ENCODE measurements at places on chromosomes 6 and 20. TPM values are rescaled to one million over a fixed set of nuclear protein-coding genes. Genes with fewer than 3 reads are reported as not detected.

Gene GPLD1
- total RNA-seq, result 58.6 TPM

Gene SYCP2L
- total RNA-seq, result not detected

Gene NOTCH4
- 8.9 TPM for total RNA-seq

Gene SIGLEC1
- total RNA-seq, result 0.42 TPM

Gene SLC17A2
- not detected for total RNA-seq

Gene DSE
- 50.4 TPM for total RNA-seq

Gene ADIG
- total RNA-seq, result not detected

DNA sequence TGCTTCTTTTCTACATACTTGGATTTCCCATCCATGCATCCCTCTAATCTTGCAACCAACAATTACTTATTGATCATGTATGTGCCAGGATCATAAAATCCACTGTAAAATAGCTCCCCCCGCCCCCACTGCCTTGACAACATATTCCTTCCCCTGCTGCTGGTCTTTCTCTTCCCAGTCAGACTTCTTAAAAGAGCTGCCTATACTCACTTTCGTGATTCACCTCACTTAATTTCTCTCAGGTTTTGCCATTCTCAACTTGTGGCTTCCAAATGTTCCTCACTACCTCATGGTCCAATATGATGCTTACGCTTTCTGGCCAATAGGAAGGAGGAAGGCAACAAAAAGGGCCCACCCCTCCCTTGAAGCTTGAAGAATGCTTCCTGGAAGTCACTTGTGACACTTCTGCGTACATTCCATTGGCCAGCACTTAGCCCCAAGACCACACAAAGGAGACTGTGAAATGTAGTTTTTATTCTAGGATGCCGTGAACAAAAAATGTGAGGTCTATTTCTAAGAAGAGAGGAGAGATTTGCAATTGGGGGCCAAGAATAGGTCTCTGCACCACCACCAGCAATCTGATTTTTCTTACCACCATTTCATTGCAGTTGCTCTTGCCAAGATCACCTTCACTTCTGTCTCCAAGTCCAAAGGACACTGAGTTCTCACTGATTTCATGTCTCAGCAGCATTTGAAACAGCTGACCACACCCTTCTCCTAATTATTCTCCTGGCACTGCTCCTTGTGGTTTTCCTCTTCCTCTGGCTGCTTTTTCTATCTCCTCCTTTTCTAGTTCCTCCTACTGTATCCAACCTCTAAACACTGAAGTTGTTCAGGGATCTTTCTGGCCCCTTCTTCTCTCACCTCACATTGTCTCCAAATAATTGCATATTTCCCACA, 30.8 kb downstream of the CD164 start:
- no peak for DNase-seq

DNA sequence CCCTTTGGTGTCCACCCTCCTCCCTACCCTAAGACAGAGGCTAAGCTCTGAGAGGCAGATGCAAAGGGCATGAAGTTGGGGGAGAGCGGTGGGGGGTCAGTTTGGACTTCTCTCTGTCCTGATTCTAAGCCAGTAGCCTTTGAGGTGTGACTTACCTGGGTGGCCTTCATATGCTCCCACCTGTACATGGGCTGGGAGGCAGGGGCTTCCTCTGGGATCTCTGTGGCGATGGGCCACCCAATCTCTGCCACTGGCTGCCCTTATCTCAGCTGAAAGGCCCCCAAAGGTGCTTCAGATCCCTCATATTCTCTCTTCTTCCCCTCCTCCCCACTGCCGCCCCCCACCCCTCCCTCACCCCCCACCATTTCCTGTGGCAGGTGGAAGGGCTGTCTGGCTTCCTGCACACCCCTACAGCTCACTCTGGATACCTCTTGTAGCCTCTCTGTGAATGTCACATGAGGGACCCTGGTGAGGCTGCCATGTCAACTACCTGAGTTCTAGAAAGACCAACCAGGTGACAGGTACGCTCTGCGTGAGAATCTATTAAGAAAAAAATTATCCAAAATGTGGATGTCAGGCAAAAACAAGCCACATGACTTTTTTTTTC, 34.0 kb downstream of the PNLDC1 start:
- DNase-seq, result peak; percentile 25

DNA sequence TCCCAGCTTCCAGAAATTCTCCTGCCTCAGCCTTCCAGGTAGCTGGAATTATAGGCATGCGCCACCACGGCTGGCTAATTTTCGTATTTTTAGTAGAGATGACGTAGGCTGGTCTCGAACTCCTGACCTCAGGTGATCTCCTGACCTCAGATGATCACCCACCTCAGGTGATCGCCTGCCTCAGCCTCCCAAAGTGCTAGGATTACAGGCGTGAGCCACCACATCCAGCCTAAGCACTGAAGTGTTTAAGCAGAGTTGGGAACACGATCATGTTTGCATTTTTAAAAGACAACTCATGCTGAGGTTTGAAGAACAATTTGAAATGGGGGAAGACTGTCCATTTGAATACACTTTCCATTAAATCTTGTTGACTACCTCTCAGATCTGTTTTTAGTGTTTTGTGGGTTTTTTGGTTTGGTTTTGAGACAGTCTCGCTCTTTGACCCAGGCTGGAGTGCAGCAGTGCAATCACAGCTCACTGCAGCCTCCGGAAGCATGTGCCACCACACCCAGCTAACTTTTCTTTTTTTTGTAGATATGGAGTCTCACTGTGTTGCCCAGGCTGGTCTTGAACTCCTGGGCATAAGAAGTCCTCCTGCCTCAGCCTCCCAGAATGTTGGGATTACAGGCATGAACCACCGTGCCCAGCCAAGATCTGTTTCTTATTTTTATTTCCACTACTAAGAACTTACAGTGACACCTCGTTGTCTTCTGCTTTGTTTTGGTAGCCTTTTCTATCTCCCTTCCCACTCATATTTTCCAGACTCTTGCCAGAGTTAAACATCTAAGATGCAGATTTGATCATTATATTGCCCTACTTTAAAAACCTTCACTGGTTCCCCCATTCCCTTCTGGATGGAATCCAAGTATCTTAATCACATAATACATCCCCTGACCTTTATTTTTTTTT, 5.5 kb downstream of the CASP8AP2 start:
- no peak for DNase-seq

DNA sequence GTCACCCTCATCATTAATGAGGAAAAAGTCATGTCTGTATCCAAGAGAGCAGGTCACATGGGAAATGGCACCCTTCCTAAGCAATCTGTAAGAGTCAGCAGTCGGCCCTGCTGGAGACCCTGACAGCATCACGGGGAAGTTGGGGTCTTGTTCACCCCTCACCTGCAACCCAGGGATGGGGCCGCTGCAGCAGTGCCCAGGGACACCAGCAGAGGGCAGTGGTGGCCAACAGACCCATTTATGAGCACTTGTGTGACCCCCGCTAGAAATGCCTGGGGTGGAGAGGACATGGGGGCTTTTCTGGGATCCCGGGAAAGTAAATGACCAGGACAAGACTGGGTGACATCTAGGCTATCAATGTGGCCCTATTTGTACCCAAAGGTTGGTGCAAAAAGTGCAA, 35.9 kb downstream of the ANKRD60 start:
- DNase-seq, result no peak

- no peak for DNase-seq
Observed at GRCh38 chr20:57783956-57784837, 74.4 kb upstream of the PMEPA1 start.

GRCh38 chr6:105935416-105935815, 150.7 kb upstream of the PRDM1 start:
- no peak for DNase-seq

DNA sequence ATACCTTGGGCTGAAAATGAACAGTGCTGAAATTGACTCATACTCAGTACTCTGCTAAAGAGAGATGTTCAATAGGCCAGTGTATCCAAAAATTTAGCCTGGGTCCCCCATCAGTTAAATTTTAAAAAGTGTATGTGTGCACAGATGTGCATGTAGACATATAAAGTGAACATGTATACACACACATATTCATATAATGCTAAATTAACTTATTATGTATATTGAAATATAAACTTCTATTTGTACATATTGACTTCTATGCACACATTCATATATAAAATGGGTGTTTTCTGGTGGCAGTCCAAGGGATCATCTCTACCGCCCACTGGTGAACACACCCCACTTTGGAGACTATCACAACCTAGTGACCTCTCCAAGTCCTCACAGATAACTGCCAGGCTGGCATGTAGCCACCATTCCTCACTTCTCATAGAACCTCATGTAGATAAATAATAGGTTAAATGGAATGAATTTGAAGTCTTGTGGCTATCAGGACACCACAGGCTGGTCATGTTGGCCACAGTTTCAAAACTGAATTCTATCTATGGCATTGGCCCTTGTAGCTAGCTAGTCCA, 8.8 kb downstream of the SLC22A16 start:
- no peak for DNase-seq

- no peak for DNase-seq
Observed at GRCh38 chr20:4305091-4305490, 289.7 kb upstream of the RNF24 start.

DNA sequence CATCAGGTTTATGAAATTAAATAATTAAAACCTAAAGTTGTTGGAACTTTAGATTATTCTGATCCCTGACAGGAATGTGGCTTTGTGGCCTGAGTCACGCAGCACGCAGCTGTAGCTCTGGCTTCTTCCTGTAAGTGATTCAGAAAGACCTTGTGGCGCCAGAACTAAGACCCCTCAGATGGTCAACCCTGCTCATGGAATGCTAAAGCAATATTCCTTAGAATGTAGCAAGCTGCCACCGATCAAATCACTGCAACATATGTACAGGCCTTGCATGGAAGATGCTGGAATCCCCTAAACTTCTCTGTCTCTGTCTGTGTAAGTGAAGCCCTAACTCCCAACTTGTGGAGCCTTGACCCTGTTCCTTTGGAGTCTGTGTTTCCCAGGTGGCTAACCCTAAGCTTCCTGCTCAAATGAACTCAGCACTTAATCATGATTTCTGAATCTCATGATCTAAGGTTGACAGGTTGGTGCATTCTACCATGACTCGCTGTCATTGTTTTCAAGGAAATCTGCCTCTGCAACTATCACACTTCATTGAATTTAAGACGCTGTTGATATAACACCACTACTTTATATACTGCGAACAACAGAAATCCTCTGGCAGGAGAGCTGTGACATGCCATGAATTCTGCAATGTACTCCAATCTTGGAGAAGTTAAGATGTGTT, 111.2 kb upstream of the CST7 start:
- no peak for DNase-seq

DNA sequence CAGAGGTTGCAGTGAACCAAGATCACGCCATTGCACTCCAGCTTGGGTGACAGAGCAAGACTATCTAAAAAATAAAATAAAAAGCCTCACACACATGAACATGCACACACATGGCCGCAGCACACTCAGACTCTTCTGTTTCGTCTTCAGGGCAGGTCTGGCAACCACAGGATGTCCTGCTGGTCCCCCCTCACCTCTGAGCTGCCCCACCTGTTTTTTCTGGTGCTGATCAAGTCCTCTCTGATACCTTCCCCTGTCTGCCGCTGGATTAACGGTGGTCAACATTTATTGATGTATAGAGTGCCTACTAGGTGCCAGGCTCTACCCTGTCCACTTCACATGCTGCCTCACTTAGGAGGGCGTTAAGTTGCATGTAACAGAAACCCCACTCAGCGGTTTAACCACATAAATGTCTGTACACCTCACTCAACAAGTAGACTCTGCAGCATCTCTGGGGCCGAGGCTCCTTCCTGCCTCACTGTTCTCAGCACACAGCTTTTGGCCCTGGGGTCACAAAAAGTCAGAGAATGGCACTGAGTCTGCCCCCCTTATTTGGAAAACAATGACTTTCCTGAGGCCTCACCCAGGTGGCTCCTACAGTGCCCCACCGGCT, 4.5 kb upstream of the AP5S1 start:
- DNase-seq, result no peak

- no peak for DNase-seq
Observed at GRCh38 chr6:18302561-18303439, 38.5 kb upstream of the DEK start.

- DNase-seq, result no peak
Observed at GRCh38 chr6:13611715-13612114, 3.4 kb upstream of the NOL7 start.

- no peak for DNase-seq
Observed at GRCh38 chr6:111096246-111096645, 8.9 kb downstream of the SLC16A10 start.

DNA sequence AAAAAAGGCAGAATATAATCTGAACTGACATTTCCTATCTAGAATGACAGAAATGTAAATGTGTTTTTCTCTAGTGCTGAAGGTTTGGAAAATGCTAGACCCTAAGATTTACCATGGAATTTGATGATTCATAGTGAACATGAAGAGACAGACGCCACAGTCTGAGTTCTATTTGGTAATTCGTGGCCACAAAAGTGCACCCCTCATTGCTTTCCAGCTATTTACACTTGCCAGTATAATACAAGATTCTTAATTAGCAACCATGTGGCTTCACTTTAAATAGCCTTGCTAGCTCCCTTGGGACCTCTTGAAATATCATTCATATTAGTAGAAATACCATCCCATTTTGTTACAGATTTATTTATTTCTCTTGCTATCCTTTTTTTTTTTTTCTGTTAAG, 636.8 kb downstream of the PRKN start:
- no peak for DNase-seq

DNA sequence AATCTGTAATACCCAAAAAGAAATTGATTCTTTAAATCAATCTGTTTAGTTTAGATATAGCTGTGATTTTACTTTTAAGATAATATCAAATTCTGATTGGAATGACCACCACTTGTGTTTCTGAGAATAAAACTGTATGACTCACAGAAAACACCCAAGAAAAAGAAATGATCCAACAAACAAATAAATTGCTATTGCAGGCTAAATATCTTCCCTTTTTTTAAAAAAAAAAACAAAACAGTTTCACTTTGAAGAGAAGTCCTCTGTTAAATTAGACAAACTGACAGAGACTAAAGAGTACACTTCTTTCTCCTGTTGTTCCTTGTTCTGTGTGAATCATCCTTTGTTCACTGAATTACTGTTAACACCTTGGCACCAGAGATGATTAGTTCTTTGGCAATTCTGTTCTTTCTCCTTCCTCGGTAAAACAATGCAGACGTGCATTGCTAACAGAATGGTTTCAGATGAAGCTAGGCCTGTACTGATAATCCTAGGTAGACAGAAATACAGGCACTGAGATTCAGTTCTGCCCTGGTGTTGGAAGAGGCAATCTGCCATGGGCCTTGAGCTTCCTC, 895.2 kb upstream of the CITED2 start:
- no peak for DNase-seq

- peak; percentile 10 for DNase-seq
Observed at GRCh38 chr6:2940010-2940850, 31.1 kb downstream of the SERPINB6 start.

DNA sequence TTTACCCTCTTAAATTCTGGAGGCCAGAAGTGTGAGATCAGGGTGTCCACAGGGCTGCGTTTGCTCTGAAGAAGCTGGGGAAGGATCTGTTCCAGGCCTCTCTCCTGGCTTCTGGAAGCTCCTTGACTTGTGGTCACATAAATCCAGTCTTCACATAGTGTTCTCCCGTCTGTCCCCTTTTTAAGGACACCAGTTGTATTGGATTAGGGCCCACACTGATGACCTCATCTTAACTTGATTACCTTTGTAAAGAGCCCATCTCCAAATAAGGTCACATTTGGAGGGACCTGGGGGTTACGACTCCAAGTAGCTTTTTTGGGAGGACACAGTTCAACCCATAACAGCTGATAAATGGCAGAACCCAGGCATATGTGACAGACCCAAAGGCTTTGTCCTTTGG, 20.0 kb upstream of the WFDC2 start:
- DNase-seq, result no peak

GRCh38 chr6:156150391-156150790, 626.8 kb upstream of the ARID1B start:
- DNase-seq, result no peak

GRCh38 chr6:42704251-42704936, 18.0 kb downstream of the PRPH2 start:
- DNase-seq, result no peak

Data from lower leg skin (tissue), 4 donors.